Renal cortical epithelial cell (primary cell): ENCODE measurements at places on chromosomes 3 and 15.

- peak; percentile 92 for DNase-seq
These were observed 138.5 kb upstream of the ARPP21 start for GRCh38 chr3:35500641-35501350.

DNA sequence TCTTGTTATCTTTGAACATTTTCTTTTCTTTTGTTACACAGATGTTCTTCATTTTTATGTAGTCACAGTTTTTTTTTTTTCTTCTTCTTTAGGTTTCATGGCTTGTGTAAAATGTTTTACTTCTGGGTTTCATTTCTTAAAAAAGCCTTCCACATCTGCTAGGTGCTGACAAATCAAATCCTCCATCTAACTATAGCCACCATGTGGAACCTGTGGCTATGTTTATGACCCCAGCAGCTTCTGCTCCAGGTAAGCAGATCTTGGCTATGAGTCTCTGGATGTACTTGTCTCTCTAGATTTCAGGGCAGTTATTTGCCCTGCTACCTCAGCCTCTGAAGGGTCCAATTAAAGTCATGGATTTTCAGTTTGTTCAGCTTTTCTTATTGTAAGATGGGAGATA is 44.5 kb downstream of the OXSM start:
- DNase-seq, result no peak

DNA sequence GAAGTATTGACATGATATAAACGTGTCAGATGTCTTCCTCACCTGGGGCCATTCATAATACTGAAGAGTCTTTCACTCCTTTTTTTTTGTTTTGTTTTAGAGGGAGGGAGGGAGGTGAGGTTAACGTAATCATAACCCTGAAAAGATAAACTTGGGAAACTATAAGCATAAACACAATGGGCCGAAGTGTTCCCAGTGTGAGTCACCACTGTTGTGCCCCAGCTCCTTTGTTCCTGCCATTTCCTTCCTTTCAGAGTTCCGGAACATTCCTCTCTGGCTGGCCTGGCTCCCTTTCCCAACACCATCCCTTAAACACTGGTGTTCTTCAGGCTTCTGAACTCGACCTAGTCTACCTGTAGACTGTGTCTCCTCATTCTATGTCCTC is 18.6 kb downstream of the PLD1 start:
- peak; percentile 47 for DNase-seq

DNA sequence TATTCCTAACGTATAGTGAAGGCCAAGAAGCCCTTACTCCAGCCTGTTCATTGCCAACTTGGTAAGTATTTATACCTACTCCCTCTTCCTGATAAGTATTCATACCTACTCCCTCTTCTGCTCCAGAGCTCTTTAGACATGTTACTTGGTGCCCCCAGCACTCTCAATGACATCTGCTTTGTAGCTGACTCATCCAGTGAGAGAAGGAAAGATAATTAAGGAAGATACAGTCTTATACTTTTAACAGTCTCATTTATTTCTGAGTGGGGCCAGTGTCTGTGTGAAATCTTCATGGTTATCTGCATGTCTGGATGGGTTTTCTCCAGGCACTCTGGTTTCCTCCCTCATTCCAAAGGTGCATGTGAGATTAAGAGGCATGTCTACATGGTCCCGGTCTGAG is 698.7 kb downstream of the FHIT start:
- peak; percentile 16 for DNase-seq

DNA sequence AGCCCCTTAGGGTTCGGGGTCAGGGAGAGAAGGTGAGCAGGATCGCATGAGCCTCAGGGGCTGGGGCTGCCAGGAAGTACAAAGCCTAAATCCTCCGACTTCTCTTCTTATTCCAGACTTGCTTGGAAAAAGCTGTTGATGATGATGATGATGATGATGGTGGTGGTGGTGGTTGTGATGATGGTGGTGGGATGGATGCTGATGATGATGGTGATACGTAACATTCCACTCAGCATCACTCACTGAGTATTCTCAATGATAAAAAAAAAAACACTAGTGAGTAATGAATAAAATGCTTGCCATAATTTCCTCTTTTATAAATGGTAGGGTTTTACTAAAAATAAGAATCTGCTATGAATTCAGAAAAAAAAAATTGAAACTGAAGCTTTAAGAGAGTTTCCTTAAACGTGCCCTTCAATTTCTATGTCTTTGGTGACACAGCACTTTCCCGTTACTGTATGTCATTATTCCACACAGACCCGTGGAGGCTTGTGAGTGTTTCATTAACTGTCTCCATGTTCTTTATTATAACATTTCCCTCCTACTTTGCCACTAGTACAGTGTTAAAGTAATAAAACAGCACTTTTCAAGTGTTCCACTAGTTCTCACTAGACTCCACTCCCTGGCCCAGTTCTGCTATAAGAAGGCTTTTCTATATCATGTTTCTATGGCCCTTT is 5.4 kb upstream of the ACAN start:
- no peak for DNase-seq

DNA sequence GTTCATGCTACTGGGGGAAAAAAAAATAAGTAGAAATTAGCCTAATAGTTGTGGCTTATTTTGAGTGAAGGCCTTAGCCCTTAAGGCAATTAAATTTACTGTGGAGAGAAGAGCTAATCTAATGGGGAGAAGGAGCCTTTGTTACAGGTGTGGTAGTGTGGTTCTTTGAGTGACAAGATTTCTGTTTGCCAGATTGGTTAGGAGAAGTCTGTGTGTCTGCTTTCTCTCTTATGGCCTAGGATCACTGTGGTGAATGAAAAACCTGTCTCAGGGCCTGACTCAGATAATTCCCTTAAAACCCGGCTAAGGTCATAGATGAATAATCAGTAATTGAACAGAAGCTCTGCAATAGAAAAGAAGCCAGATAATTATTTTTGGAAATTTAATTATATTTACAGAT is 27.0 kb downstream of the OPA1 start:
- peak; percentile 15 for DNase-seq

GRCh38 chr3:61221759-61222362 is 29.4 kb downstream of the FHIT start:
- peak; percentile 13 for DNase-seq

- peak; percentile 50 for DNase-seq
These were observed 4.7 kb downstream of the INAFM2 start for GRCh38 chr15:40328176-40328575.

DNA sequence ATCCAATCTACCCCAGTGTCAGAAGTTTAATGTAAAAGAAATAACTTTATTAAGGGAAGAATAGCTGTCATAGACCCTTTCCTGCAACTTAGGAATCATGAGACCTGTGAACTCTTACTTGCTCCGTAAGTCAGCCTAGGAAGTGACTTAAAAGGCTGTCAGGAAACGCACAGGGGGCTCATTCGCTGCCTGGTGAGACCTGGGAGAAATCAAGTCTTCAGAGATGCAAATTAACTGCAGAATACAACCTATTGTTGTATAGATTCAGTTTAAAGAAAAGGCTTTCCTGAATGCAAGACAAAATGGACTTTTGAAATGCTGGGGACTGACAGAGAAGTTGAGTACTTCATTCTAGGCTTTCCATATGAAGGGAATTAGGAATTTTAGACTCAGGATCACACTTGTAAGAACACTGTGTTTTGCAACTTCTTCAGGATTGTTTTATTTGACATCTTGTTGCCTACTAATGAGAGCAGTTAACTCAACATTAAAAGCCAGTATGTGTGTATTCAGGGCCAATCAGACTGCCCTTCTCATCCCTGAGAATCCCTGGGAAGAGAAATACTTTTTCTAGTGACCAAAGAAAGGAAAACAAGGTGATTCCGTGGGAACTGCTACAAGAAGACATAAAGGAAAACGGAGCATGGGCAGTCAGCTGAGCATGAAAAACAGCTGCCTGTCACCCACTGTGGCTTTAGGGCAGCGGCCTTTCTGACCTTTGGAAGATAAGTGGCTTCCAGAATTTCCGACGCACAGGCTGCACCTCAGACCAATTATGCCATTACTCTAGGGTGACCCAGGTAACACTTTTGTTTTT is 18.5 kb upstream of the DPPA4 start:
- peak; percentile 23 for DNase-seq

- DNase-seq, result peak; percentile 93
These were observed 8.6 kb downstream of the TLR9 start for GRCh38 chr3:52216585-52217408.

DNA sequence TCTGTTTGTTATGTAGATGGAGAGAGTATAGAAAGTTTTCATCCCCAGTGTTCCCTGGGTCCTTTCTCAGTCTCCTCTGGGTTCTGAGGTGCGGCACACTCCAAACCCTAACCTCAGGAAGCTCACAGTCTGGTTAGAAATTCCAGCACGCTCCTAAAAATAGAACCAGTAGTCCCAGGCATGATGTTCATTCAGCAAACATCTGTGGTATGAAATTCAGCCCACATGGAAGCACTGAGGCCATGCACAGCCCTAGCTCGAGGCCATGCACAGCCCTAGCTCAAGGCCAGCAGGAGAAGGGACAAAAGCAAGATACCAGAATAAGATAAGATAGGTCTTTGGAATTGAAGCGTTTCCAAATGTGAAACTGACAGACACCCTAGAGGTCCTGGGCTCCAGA is 82.3 kb upstream of the OXTR start:
- DNase-seq, result peak; percentile 84

- DNase-seq, result peak; percentile 86
These were observed 7.1 kb downstream of the GUCA1C start for GRCh38 chr3:108946292-108947285.

GRCh38 chr3:171429635-171430034 is 30.6 kb downstream of the TNIK start:
- no peak for DNase-seq

- peak; percentile 92 for DNase-seq
These were observed 254.9 kb upstream of the TBL1XR1 start for GRCh38 chr3:177451864-177452830.

- DNase-seq, result peak; percentile 94
These were observed 29.2 kb upstream of the CYP11A1 start for GRCh38 chr15:74396445-74397238.

GRCh38 chr3:11776346-11776745 is 70.3 kb downstream of the TAMM41 start:
- DNase-seq, result no peak

DNA sequence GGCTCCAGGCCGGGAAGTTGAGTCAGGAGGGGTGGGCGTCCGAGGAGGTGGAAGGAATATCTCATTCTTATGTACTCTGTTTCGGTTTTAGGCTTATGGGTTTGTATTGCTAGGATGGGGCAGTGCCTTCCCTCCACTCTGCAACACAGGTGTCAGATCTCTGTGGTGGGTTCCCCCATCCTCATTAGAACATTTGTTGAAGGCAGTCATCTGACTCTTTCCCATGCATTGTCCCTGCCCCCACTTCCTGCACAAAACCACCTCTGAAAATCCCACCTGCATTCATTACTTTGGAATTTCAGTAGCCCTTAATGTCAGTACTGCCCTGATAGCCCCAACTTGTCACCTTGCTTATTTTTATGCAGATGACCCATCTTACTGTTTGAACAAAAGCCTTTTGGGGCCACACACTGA is 29.5 kb downstream of the GYG1 start:
- DNase-seq, result no peak

- DNase-seq, result no peak
These were observed 372.2 kb downstream of the VGLL3 start for GRCh38 chr3:86618706-86619105.

- DNase-seq, result no peak
These were observed 43.9 kb downstream of the PXYLP1 start for GRCh38 chr3:141275511-141275910.

GRCh38 chr3:68963376-68963775 is 31.0 kb upstream of the TAFA4 start:
- DNase-seq, result no peak

GRCh38 chr3:163951397-163951987 is 1126.8 kb downstream of the SI start:
- DNase-seq, result peak; percentile 1

GRCh38 chr15:61997786-61998185 is 62.5 kb downstream of the VPS13C start:
- DNase-seq, result no peak

- DNase-seq, result no peak
These were observed 4.6 kb downstream of the ACSBG1 start for GRCh38 chr15:78229431-78230406.

DNA sequence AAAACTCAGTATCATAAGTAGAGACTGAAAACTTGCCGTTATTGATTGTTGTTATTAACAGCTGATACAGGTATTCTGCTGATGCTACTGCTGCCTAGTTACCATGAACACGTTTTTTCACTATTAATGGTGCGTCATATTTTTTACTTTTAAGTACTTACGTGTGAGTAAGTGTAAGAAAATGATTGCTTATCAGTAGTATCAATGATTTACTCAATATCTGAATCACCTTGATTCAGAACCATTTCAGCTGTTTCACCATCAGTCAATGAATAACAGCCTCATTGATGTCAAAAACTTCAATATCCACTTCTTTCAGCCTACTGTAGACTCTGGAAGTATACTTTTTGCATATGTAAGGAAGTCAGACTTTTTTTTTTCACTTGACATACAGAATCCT is 4.7 kb downstream of the CCR8 start:
- DNase-seq, result peak; percentile 42

GRCh38 chr15:95826412-95827195 is 503.9 kb upstream of the NR2F2 start:
- DNase-seq, result peak; percentile 43

- no peak for DNase-seq
These were observed 1.6 kb downstream of the FAM131A start for GRCh38 chr3:184339001-184339400.

- peak; percentile 80 for DNase-seq
These were observed 19.6 kb upstream of the MOBP start for GRCh38 chr3:39447637-39448483.

DNA sequence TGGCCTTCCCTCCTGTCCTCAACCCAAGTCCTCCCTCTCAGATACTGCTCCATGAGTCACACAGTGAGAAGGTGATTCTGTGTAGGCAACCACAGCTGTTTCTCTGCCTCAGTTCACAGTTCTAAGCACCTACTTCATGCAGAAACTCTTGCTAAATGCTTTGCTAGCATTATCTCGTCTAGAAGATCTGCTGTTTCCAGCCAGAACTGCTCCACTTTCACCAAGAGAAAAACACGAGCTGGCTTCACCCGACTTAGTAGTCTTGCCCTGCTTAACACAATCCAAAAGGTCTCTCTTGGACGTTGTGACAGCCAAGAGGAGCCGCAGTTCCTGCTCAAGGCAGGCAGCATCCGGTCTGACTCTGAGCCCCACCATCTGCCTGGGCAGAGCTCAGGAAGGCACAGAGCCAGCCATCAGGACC is 272.1 kb downstream of the UACA start:
- peak; percentile 71 for DNase-seq

DNA sequence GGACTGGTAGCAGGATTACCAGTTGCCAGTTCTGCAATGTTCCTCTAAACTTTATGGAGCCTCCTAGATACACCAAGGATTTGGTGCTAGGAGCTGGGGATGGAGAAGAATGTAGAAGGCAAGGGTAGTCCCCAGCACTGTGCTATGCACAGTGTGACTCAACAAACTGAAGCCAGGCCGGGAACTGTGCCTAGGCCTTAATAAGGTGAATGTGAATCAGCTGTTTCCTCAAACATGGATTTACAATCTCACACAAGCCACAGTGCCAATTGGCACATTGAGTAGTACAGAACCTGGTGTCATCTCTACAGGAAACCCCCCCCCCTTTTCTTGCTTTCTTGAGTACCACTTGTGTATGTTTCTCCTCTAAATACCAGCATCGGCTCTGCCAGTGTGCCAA is 32.5 kb downstream of the MRPS25 start:
- no peak for DNase-seq

GRCh38 chr3:78091478-78092119 is 1051.7 kb downstream of the ROBO2 start:
- DNase-seq, result peak; percentile 29
